NCI-H1417 treated with DMSO at 0.1 percent for 48 hours (cell line): ENCODE measurements at places on chromosomes 7 and 10.
A peak's percentile ranks its signal among the peaks of the same experiment; 100 is the strongest.

GRCh38 chr7:130721486-130722277 lies 12.3 kb downstream of the KLF14 start:
- peak; percentile 19 for DNase-seq

DNA sequence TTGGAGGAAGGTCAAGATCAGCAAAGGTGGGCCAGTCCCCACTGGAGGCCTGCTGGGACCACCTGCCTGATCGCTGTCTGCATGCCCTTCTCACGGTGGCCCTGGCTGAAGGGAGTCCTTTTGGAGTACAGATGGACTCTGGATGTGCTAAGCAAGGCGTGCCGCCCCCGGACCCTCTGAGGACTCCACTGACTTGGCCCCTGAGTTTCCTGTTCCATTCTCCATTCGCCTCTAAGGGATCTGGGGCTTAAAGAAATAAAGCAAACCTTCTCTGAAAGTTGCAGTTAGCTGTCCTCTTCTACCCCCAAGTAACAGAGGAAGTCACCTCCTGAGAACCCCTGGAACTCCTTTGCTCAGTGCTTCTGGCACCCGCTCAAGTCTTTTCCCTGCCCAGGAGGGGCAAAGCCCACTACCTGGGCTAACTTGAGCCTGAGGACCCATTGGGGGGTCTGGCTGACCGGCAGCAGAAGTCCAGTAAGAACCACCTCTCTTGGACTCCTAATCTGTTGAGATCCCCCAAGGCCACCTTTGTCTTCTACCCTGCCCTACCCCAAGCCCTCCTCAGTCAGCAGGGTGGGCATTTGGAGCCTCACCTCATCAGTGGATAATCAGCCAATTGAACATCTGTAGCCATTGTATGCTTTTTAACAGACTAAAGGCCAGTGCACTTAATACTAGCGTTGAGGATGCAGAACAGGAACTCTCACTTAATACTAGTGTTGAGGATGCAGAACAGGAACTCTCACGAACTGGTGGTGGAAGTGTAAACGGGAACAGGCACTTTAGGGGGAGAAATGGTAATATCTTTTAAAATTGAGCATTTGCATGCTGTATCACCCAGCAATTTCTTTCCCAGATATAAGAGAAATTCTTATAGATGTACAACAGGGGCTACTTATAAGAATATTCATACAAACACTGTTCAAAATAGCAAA lies 2.2 kb downstream of the TBATA start:
- no peak for DNase-seq

DNA sequence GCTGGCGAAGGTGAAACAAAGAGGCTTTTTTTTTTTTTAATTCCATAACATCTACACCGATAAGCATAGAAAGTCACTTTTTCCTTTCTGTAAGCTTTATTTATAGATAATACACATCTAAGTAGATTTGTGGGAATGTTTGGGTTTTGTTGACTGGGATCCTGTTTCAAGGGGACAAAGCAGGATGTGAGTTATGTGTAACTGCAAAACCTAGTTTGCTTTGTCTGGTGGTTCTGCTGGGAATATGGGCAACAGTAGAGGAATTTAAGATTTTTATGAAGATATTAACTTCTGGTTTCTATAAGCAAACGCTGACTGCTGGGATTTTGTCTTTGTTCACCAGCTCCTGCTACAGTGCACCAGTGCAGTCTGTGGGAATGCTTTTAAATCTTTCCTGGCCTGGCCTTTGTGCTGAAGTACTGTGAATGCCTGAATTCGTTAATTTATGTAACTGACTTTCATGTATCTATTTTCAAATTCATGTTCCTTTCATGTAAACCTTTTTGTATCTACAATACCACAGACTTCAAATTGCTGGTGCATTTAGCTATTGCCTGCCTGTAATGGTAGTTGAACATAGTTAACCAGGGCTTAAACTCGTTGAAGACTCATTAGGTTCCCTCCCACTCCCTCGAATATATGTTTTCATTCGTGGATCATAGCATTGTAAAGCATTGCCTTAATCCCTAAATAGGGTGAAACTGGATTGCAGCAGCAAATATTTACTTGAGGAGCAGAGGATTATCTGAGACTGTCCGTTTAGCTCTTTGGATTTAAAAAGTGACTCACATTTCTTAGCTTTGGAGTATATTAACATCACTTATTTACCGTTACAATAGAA lies 1.5 kb downstream of the KLHL7 start:
- no peak for DNase-seq

DNA sequence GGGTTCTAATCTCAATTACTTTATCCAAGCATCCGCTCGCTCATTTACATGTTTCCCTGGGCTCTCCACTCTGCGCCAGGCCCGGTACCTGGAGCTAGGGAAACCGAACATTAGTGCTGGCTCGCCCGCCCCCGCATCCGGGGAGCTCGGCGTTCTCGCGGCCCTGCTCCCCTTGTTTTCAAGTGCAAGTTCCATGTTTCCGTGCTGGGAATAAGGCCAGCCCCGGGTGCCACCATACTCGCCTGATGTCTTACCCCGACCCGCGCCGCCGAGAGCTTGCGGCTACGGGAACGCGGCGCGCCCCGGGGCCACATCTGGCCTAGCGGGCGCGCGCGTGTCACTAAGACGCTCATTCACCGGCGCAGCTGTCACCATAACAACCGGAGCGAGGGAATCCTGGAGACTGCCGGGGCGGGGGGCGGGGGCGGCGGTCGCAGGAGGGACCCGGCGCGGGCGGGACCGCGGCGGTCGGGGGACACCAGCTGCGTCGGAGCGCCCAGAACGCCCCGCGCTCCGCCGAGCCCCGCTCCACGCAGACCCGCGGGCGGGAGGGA lies at the start of gene NEURL1:
Gene NEURL1, plus strand, starts transcription at position 344 of the 554 bp plus-strand sequence. CDS start 683 bp downstream, outside the sequence.
- no peak for DNase-seq

DNA sequence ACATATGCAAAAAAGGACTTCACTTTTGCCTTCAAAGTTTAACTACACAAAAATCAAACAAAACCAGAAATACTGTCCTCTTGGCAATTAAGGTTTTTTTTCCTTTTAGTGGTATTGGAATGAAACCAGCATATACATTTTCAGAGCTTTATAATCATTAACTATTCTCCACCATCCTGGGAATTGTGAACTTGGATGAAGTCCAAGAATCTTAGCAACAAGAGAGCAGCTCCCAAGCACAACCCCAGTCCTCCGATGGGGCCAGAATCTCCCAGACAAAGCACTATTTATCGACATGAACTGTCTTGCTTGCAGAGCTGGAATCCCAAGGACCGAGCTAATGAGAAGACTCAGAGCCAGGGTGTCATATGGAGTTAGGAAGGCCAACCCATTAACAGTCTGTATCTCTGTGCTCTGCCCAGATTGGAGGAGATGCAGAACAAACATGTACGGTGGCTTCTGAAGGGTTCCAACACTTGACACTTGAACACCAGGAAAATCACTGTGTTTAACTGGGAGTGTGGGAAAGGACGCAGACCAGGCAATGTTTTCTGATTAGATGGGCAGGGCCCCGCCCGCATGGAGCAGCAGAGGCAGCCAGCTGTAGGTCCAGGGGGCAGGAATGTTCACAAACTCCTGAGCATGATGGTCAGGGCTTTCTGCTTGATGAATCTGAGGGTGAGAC lies 35.5 kb downstream of the PPP1R3C start:
- DNase-seq, result no peak

- DNase-seq, result no peak
Measured at GRCh38 chr10:45224219-45224841, 91.1 kb downstream of the OR13A1 start.

GRCh38 chr10:14904316-14904732 lies 25.7 kb downstream of the SUV39H2 start:
- DNase-seq, result no peak

DNA sequence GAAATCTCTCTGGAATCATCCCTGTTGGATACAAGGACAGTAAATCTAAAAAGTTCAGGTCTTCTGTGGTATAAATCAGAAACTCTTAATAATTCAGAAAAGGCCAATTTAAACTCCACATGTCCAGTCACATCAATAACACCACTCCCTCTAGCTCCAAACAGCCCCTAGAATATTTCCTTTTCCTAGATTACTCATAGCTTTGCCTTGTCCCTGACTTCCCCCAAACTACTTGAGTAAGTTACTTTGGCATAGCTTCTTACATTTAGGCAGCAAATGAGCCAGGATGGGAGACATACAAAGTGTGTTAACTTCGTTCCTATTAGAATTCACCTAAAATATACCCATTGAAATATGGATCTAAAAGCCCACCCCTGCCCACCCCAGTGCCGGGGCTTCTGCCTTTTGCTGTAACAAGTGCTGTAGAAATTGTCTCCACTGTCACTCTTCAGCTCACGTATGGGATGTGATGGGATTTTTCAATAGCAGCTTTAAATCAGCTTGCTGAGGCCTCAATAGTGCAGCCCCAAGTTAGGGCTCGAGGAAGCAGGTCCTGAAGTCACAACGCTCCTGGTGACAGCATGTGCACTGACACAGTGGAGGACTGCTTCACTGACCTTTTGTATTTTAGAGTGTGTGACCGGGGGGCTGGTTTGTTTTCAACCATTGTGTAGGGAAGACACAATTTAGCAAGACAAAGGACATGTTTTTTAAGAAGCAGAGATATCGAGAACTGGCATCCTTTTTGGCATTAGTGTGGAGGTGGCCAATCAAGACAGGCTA lies 218.2 kb upstream of the KMT2E start:
- DNase-seq, result no peak

GRCh38 chr10:97685395-97685958 lies 1.6 kb downstream of the AVPI1 start:
- no peak for DNase-seq
